ENCODE measurements at places on chromosomes 4 and X.

DNA sequence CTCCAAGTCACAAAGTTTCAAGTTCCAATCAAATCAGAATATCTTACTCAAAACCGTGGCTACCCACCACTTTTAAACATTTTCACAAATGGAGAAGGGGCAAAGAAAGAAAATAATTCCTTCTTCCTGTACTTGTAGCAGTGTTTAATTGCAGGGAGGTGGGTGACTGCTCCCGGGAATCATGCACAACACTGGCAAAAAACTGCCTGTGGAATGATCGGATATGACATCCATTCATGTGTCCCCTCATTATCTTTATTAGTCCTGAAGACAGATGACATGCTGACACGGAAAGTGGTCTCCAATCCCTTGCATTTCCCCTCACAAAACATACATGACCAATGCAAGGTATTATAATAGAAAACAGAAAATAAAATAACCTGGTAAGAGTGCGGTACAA, 2.0 kb downstream of the TSPAN5 start:
- no peak for DNase-seq

- peak; percentile 99 for DNase-seq
Measured at GRCh38 chr4:76987153-76987591, 37.6 kb downstream of the SEPTIN11 start.

DNA sequence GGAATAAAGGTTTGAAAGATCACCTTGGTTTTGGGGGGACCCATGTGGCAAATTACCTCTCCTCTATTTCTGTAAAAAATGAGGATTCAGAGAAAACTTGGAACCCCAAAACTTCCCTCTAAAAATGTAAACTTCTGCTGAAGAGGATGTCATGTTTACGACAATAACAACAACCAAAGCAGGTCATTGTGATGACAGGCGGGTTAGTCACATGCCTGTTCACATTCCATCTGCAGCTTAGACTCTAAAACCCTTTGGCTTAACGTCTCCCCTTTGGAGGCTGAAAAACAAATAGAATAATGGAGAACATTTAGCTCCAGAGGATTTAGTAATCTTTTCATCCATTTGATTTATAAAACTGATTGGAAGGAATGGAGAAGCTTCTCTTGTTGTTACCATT, 75.0 kb upstream of the FAM9C start:
- no peak for DNase-seq

DNA sequence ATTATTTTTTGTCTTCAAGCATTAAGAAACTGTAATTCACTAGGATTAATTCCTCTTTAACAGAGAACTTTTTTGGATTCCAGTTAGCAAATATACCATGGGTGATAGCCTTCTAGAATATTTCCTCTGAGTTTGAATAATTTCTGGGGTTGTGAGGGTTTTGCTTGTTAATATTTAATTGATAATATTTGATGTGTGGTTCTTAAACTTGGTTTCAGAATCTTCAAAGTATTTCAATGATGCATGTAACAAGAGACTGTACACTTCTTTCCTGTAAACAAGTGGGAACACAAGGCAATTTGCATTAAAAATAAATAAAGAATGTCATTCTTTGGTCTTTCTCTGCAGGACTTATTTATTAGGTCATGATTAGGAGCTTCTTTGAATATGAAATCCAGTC, 9.5 kb upstream of the C4orf51 start:
- DNase-seq, result no peak

GRCh38 chr4:37066159-37066558, 178.4 kb upstream of the NWD2 start:
- no peak for DNase-seq

DNA sequence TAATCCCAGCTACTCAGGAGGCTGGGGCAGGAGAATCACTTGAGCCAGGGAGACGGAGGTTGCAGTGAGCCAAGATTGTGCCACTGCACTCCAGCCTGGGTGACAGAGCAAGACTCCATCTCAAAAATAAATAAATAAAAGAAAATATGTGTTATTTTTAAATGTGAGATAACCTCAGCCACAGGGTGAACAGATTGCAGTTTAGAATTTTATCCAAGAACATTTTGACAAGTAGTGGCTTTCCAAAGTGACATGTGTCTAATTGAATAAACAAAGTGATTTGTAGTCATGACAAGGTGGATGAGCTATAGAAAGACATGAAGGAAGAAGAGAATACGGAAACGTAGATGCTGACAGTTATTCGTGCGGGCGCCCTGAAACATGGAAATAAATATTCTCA, 176.1 kb downstream of the DCTD start:
- no peak for DNase-seq

GRCh38 chrX:116009861-116010710, 160.5 kb upstream of the AGTR2 start:
- no peak for DNase-seq

Measured in astrocyte (in vitro differentiated cells and primary cell).